ENCODE measurements at places on chromosomes 7 and 10.

DNA sequence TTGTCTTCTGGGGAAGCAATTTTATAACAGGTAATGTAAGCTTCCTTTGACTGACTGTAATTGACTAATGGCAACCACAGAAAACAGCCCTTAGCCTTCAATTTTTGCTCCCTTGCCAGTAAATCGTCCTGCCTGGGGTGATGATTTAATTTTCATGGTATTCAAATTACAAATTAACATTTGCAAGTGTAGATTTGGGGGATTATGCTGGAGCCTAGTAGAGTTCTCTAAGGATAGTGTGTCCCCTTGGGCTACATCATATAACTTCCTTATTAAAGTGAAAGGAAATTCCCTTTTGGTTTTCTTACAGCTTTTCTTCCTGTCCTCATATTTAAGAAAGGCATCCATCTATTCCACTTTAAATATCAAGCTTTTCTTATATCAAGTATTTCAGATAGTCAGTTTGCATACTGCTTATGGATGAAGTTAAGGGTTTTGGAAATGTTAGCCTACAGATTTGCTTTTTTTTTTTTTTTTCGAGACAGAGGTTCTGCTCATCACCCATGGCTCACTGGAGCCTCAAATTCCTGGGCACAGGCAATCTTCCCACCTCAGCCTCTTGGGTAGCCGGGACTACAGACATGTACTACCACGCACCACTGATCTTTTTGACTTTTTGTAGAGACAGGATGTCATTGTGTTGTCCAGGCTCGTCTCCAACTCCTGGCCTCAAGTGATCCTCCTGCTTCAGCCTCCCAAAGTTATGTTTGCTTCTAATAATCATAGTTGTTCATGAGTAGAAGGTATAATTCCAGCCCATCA is 35.9 kb upstream of the HDAC9 start:
- no peaks in the 10 kb centered on the region for H3K36me3 ChIP-seq
- peak; percentile 18 for DNase-seq
- no peaks in the 10 kb centered on the region for H3K4me1 ChIP-seq
- H3K4me3 ChIP-seq, result no peak overlapping the region
- no peak overlapping the region for H3K27ac ChIP-seq
- no peaks in the 10 kb centered on the region for H3K27me3 ChIP-seq

- H3K4me1 ChIP-seq, result no peaks in the 10 kb centered on the region
- H3K27me3 ChIP-seq, result no peaks in the 10 kb centered on the region
- H3K4me3 ChIP-seq, result no peak overlapping the region
Measured at GRCh38 chr10:71429929-71430328, 33.2 kb downstream of the CDH23 start.

- H3K4me1 ChIP-seq, result no peaks in the 10 kb centered on the region
- no peaks in the 10 kb centered on the region for H3K27me3 ChIP-seq
- H3K27ac ChIP-seq, result no peak overlapping the region
- H3K36me3 ChIP-seq, result no peaks in the 10 kb centered on the region
Measured at GRCh38 chr10:61642676-61643075, 20.1 kb upstream of the CABCOCO1 start.

- H3K27ac ChIP-seq, result no peak overlapping the region
- H3K4me3 ChIP-seq, result no peak overlapping the region
- no peaks in the 10 kb centered on the region for H3K27me3 ChIP-seq
- no peak for DNase-seq
- no peaks in the 10 kb centered on the region for H3K36me3 ChIP-seq
- H3K4me1 ChIP-seq, result no peaks in the 10 kb centered on the region
Measured at GRCh38 chr10:12568391-12569009, 219.2 kb downstream of the CAMK1D start.

DNA sequence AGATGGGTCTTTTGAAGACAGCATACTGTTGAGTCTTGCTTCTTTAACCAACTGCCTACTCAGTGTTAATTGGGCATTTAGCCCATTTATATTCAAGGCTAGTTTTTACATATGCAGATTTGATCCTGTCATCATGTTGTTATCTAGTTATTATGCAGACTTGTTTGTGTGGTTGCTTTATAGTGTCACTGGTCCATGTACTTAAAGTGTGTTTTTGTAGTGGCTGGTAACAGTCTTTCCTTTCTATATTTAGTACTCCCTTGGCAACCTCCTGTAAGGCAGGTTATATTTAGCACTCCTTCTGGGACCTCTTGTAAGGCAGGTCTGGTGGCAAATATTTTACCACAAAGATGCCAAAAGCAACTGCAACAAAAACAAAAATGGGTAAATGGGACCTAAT is 66.7 kb downstream of the TES start:
- no peak overlapping the region for H3K4me3 ChIP-seq
- no peaks in the 10 kb centered on the region for H3K27me3 ChIP-seq
- no peak for DNase-seq
- no peaks in the 10 kb centered on the region for H3K4me1 ChIP-seq
- H3K27ac ChIP-seq, result no peak overlapping the region

GRCh38 chr7:94901981-94902380 is 5.4 kb upstream of the PPP1R9A start:
- DNase-seq, result no peak
- no peak overlapping the region for H3K27ac ChIP-seq
- no peaks in the 10 kb centered on the region for H3K36me3 ChIP-seq
- no peak overlapping the region for H3K4me3 ChIP-seq
- H3K4me1 ChIP-seq, result no peaks in the 10 kb centered on the region
- H3K27me3 ChIP-seq, result no peaks in the 10 kb centered on the region

- peak; percentile 28 for DNase-seq
- H3K4me3 ChIP-seq, result no peak overlapping the region
- H3K4me1 ChIP-seq, result no peaks in the 10 kb centered on the region
- H3K27me3 ChIP-seq, result no peaks in the 10 kb centered on the region
- no peak overlapping the region for H3K27ac ChIP-seq
Measured at GRCh38 chr10:69367469-69367868, 49.2 kb downstream of the TACR2 start.

Data from mesendoderm (in vitro differentiated cells).